ENCODE measurements at places on chromosomes 7 and 10.

DNA sequence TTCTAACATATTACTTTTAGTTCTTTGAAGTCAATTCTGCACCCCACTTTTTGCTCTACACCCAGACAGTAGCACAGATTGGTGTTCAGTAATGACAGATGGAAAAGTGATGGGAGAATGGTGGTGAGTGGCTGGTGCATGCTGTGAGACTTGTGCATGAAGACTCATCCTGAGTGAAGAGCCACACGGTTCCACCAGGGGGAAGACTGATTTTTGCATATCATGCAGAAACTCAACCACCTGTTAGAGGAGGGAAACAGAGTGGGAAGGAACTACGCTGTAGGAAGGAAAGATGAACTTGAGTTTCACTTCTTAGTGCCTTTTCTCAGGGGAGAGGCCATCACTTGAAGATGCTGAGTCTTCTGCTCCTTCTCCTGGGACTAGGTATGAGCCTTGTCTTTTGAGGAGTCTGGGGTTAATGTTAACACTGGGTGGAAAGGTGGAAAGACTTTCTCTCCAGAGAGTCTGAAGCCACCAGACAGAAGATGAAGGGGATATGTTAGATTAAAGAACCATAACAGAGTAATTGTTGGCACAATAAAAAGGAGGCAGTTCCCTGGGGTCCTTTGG, 9.3 kb upstream of the PRSS1 start:
- no peak for DNase-seq

GRCh38 chr7:82886324-82886723, 276.4 kb downstream of the PCLO start:
- DNase-seq, result no peak

DNA sequence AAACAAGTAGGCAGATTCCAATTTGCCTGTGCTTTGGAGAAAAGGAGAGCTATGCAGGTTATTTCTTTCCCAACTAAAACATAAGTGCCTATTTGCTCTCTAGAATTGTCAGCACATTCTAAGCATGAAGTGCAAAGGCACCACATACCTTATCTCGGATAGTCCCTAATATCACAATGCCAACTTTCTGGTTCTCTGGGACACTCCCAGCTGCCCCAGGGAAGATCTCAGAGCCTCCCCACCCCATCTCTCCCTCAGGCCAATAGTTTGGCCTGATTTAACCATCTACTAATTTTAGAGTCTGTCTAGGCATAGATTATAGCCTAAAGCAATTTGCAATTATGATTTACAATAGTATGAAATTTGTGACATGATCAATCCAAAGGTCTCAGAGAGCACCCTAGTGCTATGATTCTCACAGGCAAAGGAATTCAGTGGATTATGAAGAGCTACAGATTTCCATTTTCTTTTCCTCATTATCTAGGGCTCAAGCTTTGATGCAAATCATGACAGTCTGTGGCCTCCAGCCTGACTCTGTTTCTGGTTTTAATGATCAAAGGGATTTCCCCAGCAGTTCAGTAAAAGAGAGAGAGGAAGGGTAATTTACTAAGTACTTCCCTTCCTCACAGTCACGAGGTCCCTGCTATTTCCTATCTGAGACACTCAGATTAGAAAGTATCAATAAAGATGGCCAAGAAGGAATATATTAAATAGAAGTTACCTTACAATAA, 29.0 kb upstream of the IL6 start:
- DNase-seq, result no peak

- no peak for DNase-seq
Measured at GRCh38 chr10:21212912-21213311, 312.6 kb downstream of the SKIDA1 start.

Measured in heart right ventricle (tissue), 16 donors.